ENCODE measurements at places on chromosomes 7 and 10. TPM values are rescaled to one million over a fixed set of nuclear protein-coding genes. Genes with fewer than 3 reads are reported as not detected.

Gene SPDYE1
- not detected for total RNA-seq

Gene NEBL
- total RNA-seq, result 3.2 TPM

Gene NHLRC2
- 14.2 TPM for total RNA-seq

Gene CPVL
- 24.8 TPM for total RNA-seq

Gene FAM13C
- total RNA-seq, result 22.8 TPM

DNA sequence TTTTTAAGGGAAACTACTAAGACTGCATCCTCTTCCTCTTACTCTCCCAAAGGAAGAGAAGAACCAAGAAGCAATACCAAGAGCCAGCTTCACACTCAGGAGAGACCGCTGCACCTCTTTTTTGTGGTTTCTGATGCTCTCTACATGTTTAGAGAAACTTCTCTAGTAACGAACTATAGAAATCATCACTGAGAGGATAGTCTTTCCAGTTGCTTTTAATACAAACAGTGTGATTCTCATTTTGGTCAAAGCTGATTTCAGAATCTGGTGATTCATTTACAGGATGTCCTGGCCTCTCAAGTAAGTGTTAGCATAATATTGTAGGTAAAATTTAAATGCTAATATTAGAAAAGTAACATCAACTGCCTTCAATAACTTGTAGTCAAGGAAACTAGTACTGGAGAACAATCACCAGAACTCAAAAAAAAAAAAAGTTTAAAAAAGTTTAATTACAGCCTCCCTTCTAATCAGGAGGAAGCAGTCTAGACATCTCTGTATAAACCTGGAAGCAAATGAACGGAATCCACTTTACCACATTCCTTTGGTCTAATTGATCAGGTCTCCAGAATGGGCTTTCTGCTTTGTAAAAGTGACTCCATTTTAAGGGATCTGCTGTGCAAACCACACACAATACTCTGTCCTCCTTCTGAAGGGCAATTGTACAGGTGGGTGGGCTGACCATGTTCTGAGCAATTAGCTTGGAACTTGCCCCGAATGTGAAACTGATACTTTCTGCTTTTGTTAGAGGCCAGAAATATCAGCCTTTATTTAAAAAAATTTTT, 3.0 kb downstream of the LAMB1 start:
- no peak for DNase-seq

GRCh38 chr10:24824124-24824523, 100.4 kb upstream of the ARHGAP21 start:
- DNase-seq, result no peak

DNA sequence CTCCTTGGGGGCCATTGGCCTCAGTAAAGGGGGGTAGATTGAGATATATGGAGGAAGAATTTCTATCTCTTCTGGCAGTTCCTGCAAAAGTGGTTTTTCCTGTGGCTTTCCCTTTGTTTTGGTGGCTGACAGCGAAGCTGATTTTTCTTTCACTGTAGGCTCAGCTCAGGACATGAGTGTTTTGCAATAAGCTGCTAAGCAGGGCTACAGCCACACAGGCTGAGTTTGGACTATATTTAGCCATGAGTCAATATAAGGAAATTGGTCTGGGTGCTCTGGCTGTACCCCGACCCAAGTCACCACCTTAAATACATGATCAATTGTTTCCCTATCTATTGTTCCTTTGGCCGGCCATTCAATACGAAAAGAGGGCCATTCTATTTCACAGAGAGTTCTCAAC, 212.7 kb upstream of the KCND2 start:
- no peak for DNase-seq

GRCh38 chr10:50641626-50642025, 17.9 kb upstream of the SGMS1 start:
- DNase-seq, result no peak

DNA sequence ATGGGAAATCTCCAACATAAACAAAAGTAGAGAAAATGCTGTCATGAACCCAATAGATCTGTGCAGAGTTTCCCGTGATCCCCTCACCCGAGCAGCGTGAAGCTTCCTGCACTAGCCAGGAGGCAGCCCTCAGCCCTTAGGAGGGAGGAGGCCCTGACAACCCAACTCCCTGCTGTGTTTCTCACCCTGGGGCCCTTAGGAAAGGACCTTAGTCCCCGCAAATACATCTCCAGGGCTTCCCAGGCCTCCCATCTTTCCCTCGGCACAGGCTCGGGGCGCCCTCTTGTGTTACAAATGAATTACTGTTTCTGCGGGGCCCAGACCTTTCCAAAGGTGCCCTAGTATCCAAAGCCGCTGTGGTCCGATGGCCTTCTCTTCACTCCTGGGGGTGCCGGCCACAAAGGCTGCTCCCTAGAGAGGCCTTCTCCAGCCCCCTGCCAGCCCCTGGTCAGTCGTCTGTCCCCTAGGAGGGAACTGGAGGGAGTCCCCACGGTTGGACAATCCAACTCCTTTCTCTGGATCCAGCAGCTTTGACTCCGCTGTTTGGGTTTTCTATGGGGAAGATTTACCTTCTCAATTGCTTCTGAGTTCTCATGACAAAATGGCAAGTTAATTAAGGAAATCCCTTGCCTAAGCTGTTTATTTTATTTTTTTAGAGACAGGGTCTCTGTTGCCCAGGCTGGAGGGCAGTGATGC, 49.9 kb upstream of the SH2B2 start:
- peak; percentile 64 for DNase-seq

DNA sequence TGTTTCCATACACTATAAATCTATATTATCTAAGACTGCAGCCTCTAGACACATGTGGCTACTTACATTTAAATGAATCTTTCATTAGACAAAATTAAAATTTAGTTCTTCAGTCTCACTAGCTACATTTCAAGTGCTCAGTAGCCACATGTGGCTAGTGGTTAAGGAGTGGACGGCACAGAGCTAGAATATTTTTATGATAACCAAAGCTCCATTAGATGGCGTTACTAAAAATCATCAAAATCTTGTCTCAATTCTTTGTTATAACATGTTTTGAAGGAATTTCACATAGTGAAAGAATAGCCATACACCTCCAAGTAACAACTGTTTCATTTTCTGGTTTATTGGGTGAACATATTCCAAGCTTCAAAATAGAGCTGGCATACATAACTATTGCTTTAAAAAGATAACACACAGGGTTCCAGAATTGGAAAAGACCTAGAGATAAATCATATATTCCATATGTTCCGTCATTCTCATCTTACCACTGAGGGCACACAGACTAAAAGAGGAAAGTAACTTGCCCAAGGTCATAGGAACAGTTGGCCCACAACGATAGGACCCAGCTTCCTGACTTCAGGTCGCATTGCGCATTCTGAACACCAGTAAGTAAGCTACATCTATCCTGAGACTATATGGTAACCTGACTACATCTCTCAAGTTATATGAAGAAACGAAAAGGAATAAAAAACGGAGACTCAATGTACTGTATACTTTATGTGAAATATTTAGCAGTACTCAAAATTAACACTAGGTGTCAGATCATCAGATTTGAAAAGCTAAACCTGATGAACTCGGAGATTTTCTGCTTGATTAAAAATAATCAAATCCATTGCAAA, 66.6 kb downstream of the CAV1 start:
- peak; percentile 46 for DNase-seq

DNA sequence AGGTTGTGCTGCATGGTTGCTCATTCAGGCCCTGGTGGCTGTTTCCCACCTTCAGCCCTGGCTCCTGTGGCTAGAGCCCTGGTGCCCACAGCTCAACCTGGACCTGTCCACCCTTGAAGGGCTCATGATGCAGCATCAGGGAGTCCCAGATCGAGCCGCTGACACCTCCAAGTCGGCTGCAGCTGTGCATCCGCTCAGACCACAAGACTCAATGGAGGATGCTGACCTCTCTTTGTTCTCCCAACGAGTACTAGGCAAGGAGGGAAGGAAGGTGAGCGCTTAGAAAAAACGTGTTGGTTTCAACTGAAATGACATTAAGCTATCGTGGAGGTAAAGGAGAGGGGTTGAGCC, 9.5 kb upstream of the C10orf95 start:
- no peak for DNase-seq

- no peak for DNase-seq
Observed at GRCh38 chr10:112507988-112508387, 61.0 kb downstream of the VTI1A start.

DNA sequence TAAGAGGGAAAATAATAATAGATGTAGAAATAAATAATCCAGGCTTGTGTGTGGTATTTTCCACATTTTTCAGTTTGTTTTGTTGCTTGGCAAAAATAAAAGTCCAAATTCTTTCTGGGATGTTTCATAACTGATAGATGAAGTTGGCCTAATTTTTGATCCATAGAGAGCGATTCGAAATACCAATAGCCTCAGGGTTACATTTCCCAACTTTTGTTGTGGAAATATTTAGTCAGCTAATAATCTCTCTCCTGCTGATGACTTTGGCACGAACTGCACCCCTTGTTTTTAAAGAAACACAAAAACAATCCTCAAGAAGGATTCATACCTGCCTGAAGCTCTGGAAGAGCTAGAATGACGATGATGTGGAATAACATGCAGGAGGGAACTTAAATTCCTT, 483.2 kb downstream of the ADRA2A start:
- peak; percentile 84 for DNase-seq

- no peak for DNase-seq
Observed at GRCh38 chr7:23972057-23972456, 262.0 kb downstream of the STK31 start.

DNA sequence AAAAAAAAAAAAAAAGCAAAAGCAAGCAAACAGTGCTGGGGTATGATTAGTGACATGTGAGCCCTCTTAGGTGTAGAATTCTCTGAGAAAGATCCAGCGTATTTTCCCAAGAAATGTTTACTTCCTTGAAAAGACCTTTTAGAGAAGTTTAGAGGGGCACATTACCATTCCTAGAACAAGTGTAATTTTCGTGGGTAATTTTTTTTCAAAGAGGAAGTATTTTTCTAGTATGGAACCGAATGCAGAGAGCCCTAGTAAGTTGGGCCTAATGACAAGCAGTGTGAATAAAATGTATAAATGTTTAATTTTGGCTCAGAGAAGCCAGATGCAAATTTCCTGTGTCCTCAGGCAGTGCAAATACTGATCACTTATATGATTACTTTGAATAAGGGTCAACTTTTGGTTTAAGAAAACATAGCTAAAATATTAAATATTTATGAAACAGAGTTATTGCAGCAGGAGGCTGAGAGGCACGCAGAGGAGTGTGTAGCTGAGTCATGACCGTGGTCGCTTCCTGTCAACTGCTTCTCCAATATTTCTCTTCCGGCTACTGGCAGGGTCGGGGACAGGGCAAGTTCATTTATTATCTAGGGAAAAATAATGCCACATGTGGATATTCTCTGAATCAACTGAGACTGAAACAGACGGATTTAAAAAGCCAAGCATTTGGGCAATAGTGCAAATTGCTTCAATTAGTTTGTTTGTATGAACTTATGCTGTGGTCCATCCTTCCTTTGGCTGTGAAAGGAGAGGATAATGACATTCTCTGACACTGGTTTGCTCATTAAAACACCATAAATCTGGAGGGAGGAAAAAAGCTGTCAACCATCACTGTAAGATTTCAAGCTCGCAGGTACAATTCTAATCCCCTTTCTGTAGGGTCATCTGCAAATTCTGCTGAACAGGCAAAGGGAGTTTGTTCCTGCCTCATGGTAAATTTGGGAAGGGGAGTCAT, 495.2 kb downstream of the GLRX3 start:
- peak; percentile 40 for DNase-seq

- DNase-seq, result peak; percentile 70
Observed at GRCh38 chr7:14432924-14433323, 443.5 kb upstream of the ETV1 start.

DNA sequence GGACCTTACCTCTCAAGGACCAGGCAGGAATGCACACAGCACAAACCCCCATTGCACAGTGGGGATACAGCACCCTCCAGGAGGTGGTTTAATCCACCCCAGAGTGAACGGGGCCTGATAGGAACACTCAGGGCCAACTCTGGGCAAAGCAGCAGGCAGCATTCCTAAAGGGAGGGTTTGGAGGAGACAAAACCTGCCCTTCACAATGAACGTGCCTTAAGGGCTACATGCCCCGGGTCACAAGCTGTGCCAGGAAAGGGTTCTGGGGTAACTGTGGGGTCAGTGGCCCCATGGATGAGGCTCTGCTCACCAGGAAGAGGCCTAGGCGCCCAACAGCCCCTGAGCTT, 1.1 kb downstream of the GPRIN2 start:
- DNase-seq, result no peak

- no peak for DNase-seq
Observed at GRCh38 chr7:47885309-47885986, 62.8 kb downstream of the PKD1L1 start.

DNA sequence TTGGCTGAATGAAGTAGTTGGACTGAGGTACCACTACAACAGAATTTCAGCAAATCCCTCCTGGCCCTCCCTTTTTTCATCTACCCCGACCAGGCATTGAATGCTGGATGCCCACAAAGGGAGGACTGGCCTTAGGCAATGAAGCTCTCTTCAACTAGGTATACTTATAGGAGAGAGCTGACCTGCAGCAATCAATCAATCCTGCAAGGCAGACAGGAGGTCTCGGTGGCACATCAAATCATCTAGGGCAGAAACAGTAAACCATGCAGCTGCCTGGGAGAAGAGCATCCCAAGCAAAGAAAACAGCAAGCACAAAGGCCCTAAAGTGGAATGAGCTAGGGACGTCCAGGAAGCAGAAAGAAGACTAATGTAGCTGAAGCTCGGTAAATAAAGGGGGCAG, 2.4 kb upstream of the ABRAXAS2 start:
- DNase-seq, result no peak

DNA sequence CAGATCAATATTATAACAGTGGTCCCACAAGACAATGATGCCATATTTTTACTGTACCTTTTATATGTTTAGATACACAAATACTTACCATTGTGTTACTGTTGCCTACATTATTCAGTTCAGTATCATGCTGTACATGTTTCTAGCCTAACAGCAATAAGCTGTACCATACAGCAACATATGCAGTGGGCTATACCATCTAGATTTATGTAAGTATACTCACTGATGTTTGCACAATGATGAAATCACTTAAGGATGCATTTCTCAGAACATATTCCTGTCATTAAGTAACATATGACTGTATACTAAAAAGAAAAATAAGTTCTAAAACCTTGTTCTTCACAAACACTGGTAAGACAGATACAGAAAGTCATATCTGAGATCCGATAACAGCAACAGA, 468.6 kb upstream of the SEMA3A start:
- no peak for DNase-seq

DNA sequence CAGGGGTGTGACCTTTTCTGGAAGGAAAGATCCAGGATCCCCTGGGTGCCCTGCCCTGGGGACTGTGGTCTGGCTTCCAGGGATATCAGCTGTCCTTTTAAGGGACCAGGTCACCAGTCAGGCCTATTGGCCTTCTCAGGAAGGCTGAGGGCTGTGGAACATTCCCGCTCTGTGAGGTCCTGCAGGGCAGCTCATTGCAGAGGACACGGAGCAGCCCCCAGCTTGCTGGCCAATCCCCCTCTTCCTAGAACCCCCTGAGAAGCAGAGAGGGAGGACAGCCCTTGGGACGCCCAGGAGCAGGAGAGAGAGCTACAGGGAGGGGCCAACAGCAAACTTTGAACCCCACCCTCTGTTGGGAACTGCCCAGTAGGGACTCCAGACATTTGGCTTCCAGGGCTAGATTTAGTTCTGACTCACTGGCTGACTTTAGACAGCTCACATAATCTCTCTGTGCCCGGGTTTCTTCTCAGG, 67.9 kb upstream of the COL13A1 start:
- DNase-seq, result no peak

Measured in muscle of leg (tissue), 16 donors.